Activated CD8-positive, alpha-beta T cell treated with anti-CD3 and anti-CD28 coated beads for 36 hours (primary cell): ENCODE measurements at places on chromosomes 4 and X. TPM values are rescaled to one million over a fixed set of nuclear protein-coding genes. Genes with fewer than 3 reads are reported as not detected.

DNA sequence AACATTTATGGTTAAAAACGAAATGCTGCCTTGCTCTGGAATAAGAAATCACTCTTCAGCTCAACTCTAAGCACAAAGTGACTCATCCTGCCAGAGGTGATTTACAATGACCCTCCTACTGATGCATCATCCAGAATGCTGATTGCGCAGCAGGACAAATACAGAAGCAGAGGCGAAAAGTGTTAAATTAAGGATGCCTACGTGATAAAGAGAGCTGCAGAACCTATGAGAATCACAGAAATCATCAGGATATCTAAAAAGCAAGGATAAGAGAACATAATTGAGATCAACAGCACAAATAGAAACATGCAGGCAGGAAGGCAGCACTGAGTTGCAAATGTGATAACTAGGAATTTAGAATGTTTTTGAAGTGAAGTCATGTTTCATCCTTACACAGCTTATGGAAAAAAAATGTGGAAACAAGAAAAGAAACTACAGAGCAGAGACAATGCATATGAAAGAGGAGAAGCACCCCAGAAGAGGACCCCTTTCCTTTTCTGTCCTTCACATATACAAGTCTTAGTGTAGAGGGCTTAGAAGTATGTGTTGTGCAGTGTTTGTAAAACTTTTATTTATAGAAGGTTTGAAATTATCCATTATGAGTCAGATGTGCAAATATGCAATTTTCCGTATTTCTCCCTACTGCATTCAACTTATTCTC is 188.4 kb downstream of the SLC7A11 start:
- H3K4me1 ChIP-seq, result no peaks in the 10 kb centered on the region
- H3K4me3 ChIP-seq, result no peak overlapping the region
- DNase-seq, result no peak
- H3K27me3 ChIP-seq, result no peaks in the 10 kb centered on the region

FAAH2 gene
- 1.7 TPM for total RNA-seq

DNA sequence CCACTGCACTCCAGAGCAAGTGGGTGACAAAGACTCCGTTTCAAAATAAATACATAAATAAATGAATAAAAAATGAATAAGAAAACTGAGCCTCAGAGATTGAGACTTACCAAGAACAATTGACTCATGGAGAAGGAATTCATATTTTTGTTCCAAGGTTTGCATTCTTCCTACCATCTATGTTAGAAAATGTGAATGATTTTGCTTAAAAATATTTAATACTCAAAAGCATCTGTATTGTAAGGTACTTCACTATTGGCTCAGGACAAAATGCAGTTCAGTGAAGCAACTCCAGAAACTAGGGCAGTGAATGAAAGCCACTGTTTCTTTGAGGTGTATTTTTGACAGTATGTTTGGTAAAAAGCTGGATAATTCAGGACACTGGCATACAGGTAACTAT is 54.1 kb downstream of the XAGE2 start:
- no peak for DNase-seq
- no peak overlapping the region for H3K27ac ChIP-seq
- H3K4me3 ChIP-seq, result no peak overlapping the region
- H3K4me1 ChIP-seq, result no peaks in the 10 kb centered on the region
- no peaks in the 10 kb centered on the region for H3K36me3 ChIP-seq

ADH4 gene
- not detected for total RNA-seq

DNA sequence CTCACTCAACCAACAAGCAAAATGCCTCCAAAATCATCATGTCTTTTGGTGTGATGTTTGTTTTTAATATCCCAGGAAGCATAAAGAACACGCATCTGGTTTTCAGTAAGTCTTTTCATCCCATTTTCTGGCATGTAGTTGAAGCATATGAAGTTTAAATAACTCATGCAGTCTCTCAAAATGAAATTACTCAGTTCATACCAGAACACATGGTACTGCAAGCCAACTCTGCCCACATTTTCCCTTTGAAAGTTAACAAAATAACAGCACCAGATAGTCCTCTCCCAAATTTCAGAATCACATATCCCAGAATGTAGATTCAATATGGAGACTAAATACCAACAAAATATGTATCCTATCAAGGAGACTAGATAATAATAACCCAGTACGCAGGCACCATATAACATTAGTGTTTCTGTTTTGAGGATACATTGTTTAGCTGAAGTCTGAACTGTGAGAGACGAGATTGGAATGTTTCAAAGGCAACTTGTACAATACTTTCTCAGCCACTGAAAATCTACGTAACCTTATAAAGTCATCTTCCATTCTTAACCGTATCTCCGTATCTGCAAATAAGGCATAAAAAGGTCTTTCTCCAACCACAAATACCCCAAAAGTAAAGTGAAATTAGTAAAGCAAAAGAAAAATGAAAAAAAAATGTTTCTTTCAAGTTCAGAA is 23.1 kb downstream of the CORIN start:
- H3K4me1 ChIP-seq, result no peaks in the 10 kb centered on the region
- no peaks in the 10 kb centered on the region for H3K36me3 ChIP-seq
- peaks cover 21% of the 10 kb centered on the region for H3K27me3 ChIP-seq
- H3K27ac ChIP-seq, result no peak overlapping the region
- no peak overlapping the region for H3K4me3 ChIP-seq
- no peak for DNase-seq

DNA sequence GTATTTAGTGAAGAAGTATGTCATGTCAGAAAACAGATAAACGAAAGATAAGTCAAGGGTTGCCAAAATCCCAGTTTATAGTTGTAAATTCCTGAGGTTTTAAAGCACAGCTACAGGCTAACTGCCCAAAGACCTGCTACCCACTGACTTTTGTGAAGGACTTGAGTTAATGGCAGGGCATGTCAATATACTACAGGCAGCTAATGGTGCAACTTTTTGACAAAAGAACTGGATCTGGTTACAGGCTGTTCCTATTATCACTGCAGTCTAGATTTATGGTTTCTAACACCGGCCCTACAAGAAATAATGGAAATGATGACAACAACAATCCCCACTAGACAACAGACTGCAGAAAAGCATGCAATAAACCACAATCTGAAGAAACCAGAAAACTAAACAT is 6.4 kb downstream of the SCML2 start:
- H3K36me3 ChIP-seq, result no peaks in the 10 kb centered on the region
- no peak for DNase-seq
- H3K4me3 ChIP-seq, result no peak overlapping the region
- peaks cover 8% of the 10 kb centered on the region for H3K27me3 ChIP-seq
- no peak overlapping the region for H3K27ac ChIP-seq
- H3K4me1 ChIP-seq, result no peaks in the 10 kb centered on the region

SPP1 gene
- not detected for total RNA-seq

- no peak overlapping the region for H3K4me3 ChIP-seq
- peaks cover 3% of the 10 kb centered on the region for H3K36me3 ChIP-seq
- no peaks in the 10 kb centered on the region for H3K4me1 ChIP-seq
- no peak for DNase-seq
- no peak overlapping the region for H3K27ac ChIP-seq
Measured at GRCh38 chrX:18929775-18930174, 54.1 kb downstream of the PHKA2 start.
